ENCODE measurements at places on chromosomes 1 and 21. TPM values are rescaled to one million over a fixed set of nuclear protein-coding genes. Genes with fewer than 3 reads are reported as not detected.

DNA sequence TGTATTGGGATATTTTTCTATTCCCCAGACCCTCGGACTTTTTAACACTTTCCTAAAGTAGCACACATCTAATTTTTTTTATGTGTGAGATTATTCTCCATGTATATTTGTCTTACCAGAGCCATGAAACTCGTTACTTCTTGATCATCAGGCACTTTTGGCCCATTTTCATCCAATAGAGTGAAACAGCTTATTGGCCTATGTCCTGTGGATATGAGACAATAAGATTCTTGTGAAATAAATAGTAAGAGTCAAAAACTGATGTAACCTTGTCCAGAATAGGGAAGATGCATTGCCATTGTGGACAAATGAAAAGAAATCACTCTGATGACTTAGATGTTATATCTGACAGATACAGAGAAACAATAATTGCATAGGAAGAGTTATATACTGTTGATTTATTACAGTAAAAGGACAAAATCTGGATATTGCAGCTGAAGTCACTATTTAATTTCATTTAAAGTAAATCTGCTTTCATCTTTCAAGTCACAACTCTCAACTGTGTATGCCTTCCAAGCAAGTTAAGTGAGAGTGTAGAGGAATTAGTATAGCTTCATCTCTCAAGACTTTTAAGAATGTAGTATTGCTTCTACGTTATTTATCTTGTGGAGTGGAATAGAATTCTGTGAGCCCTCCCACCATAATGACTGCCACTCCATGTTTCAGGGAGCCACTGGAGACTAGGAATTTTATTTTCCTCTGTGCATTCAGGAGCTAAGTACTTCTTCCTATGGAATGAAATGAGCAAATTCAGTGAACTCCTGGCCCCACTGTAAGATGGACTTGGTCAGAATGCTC, 86.9 kb downstream of the ADAMTS1 start:
- DNase-seq = no peak

- DNase-seq = no peak
Observed at GRCh38 chr1:103063921-103064320, 44.4 kb downstream of the COL11A1 start.

Gene SPTA1
- 0.03 TPM for total RNA-seq

DNA sequence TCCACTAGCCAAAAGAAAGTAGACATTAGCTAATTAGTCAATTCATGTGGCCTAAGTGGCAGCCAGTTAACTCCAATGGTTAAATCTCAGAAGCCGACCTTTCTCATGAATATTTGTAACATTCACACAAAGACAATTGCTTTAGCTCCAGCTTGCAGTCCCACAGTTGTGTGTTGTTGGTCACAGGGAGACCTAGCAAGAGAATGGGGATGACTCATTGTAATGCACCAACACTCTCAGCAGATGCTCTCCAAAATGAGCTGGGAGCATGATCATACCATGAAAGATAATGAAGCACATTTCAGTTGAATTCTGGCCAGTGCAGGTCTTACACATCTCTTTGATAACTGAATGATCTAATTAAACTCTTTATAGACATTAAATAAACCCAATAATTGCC, 160.4 kb downstream of the HLX start:
- no peak for DNase-seq

Gene TAS1R1
- total RNA-seq = not detected
